Tibial artery (tissue), 4 donors: ENCODE measurements at places on chromosomes 5 and 9.

DNA sequence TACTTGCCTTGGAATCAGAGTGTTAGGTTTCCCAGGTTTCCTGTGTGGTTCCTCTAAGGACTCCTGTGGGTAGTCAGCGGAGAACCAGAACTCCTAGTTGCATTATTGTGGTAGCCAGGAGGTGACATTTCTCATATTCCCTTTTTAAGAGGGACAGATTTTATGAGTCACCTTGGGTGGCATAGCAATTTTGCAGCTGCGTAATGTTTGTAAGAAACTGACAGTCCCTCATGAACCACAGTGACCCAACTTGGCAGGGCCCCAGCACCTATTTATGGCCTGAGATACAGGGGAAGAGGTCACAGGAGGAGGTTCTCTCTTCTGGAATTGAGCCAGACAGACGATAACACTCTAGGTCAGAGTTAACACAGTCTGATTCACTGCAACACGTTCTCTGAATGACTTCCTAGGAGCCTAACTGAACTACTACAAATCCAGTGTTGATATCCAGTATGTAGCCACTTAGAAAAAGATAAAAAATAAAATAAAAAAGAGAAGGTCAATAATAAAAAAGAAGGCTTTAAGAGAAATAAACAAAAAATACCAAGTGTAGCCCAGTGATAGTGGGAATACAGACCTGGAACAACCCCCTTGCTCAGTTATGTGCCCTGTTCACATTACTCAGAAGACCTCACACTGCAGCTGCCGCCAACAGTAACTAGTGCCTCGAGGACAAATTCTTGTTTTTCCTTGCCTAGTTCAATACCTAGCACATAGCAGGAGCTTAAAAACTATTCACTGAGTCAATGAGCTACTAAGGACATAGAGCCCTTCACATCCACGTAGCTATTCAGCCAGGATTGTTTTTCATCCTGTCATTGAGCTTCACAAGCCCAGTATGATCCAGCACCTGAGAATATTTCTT, 50.7 kb upstream of the VLDLR start:
- peak; percentile 90 for DNase-seq

DNA sequence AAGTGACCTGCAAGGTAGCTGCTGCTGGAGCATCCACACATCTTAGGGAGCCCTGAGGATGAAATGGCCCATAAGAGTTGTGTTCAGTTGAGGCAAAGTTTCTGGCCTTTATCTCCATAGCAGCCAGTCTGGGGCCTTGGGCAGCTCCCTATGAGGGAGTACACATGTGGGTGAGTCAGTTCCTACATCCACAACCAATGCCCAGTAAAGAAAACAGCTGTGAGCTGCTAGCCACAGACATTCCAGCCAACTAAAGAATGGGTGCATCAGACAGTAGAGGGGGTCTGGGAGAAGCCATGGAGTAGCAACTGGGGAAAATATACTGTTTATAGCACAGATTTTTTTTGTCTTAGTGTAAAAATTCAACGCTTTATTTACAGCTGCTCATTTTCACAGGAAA, 720.7 kb downstream of the TLE1 start:
- DNase-seq: no peak

DNA sequence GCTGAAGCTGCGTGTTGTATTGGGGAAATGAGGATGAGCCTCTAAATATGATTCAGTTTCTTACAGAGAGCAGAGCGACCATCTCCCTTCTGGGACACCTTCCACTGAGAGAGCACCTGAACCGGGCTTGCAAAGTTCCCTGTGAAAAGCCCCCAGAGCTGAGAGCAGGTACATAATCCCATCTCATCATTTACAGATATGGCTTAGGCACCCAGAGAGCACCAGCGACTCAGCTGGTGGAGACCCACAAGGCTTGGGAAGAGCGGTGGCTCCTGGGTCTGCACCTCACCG, 324.3 kb upstream of the IRX4 start:
- no peak for DNase-seq

- no peak for DNase-seq
Measured at GRCh38 chr5:57341380-57341979, 141.1 kb downstream of the ACTBL2 start.

- no peak for DNase-seq
Measured at GRCh38 chr5:152864991-152865390, 459.9 kb upstream of the NMUR2 start.

- peak; percentile 28 for DNase-seq
Measured at GRCh38 chr9:116484492-116485061, 202.5 kb upstream of the TRIM32 start.

DNA sequence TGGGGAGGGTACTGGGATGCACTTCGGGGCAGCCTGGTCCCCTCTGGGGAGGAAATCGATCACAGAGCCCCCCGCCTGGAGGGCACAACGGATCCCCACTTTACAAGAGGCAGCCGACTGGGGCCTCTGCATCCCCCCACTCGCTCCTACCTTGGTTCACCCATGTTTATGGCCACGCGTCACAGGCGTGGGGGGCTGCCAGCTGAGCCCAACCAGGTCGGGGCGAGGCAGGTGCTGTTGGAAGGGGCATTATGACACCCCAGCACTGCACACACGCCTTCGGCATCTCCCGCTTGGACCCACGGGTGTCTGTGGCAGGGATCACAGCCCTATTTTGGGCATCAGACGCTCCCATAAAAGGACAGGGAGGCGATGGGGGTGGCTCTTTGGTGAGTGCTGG, 14.6 kb downstream of the SOHLH1 start:
- DNase-seq: no peak

DNA sequence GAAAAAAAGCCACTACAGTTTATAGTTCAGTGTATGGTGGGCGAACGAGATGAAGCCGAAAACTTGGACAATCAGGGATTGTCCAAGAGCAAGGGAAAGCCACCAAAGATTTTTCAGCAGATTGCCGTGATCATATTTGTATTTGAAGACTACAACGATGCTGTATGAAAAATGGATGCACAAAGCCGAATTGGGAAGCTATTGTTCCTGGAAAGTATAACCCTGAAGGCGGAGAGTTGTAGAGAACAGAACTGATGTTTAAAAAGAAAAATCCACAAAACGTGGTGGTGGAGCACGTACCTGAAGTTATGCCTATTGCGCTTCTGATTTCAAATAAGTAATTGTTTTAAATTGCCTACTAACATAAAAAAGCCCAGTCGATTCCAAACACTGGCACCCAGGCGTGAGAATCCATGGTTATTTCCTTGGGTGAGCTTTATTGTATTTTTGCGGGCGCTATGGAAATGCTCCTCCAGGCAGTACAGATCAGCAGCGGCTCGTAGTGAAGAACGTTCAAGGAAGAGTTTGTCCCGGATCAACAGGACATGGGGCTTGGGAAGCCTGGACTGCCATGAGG, 772 bp upstream of the TARS1 start:
- DNase-seq: no peak

DNA sequence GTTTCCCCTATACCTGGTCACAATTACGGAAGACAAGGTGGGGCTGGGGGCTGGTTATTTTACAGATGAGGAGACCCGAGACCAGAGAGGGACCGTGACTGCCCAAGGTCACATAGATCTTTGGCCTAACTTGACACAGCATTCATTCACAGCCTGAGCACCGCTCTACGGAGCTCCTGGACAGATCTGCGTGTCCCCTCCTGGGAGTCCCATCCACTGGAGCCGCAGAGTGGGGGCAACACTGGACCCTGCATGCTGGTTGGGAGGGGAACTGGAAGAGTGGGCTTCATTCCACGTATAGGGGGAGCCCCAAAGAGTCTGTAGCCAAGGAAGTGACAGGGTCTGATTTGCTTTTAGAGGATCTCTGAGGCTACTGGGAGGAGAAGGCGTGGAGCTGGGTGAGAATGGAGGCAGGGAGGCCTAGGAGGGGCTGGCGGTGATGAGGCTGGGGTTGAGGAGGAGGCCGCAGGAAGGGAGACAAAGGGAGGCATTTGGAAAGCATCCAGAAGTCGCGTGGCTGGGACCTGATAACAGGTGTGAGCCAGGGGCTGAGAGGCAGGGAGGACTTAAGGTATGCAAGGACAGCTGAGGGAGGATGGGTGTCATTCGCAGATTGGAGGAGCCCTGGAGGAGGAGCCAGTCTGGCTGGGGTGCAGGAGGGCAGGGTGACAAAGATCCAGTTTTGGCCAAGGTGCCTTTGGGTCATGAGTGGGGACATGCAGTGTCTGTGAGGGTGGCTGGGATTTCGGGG, 64.3 kb upstream of the IER5L start:
- DNase-seq: no peak

- DNase-seq: no peak
Measured at GRCh38 chr5:121707178-121707577, 144.5 kb upstream of the FTMT start.

DNA sequence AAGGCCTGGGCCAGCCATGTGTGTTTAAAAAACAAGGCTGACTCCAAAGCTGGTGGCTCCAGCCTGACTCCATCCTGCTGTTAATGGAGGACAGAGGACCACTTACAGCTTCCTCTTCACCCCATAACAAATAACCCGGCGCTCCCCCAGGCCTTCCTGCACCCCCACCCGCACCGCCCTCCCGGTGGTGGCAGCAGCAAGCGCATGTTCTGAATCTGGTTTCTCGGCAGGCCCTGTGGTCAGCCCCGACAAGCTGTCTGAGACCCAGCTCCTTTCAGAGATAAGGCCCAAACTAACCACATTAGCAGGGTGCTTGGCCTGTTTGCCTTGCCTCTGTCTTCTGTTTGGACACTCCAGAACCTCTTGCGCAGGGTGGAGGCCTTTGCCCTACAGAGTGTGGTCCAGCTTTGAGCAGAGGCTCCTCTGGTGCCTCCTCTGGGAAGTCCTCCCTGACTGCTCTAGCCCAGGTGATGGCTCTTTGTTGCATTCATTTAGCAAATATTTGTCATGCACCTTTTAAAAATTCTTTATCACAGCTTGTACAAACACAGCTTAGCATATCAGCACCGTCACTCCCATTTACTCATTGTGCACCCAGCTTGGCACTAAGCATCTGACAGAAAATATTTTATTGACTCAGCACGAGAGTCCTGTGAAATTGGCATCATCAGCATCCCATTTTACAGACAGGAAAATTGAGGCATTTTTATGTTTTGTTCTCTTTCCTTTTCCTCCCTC, 78.4 kb downstream of the NDFIP1 start:
- DNase-seq: no peak

GRCh38 chr9:110543631-110544051, 35.9 kb downstream of the SVEP1 start:
- no peak for DNase-seq

DNA sequence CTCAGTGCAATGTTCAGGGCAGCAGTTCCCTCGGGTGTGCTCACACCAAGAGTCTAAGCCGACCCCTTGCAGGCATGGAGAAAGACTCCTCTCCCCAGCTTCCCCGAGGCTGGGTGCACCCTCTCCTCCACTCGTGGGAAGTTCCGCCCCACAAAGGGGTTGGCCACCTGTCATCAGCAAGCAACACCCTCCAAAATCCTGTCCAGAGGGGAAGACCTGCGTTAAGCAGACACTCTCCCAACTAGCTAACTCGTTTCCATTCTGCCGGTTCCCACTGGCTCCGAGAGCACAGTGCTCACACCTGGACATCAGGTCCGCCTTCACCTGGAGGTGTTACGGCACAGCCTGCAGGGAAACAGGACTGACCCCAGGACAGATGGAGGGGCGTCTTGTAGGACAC, 117.9 kb upstream of the IRX4 start:
- no peak for DNase-seq

DNA sequence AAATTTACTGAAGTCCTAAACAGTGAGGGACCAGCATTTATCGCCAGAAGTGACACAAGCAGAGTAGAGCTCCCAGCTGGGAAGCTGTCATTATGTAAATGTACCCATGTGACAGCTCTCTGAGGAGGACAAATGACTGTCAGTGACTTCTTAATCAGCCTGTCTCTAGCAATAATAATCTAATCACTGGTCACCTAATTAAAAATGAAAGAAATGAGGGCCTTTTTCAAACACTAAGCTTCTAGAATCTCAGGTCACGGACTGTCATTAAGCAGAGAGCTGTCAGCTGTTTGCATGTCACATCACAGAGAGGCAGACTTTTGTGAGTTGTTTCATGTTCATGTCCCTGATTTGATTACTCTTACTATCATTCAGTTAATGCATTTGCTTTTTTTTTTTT, 77.9 kb upstream of the FBXL17 start:
- DNase-seq: no peak

DNA sequence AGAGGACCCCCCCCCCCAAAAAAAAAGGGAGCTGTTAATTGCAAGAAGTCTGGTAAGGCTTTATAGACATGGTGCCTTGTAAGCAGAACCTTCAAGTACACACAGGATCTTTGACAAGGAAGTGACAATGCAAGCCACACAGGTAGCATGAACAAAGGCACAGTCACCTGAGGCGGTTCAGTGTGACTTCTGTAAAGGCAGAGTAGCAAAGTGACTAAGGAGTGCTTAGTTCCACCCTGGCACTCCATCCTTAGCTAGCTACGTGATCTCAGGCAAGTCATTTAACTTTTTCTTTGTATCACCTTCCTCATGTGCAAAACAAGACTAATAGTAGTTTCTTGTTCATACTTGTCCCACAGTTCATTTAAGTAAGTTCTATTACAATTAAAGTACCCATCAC, 282.0 kb downstream of the PRELID2 start:
- no peak for DNase-seq

- no peak for DNase-seq
Measured at GRCh38 chr9:98783518-98784226, 12.7 kb downstream of the ANKS6 start.

DNA sequence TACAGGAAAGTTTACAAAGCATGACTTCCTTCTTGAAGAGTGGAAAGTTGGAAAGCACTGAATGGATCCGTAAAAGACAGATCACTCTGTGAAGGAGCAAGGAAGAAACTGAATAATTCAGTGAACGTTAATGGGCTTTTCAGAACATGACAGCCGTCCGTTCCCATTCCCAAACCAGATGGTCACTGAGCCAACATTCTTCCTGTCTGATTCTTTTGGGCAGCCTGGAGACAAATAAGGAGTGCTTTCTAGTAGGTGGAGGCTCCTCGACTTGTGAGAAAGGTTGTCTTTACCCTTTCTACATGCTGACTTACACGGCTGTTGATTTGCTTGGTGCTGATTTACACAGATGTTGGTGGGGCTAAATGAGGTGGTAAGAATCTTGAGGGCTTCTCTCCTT, 51.0 kb upstream of the PAPPA start:
- no peak for DNase-seq

DNA sequence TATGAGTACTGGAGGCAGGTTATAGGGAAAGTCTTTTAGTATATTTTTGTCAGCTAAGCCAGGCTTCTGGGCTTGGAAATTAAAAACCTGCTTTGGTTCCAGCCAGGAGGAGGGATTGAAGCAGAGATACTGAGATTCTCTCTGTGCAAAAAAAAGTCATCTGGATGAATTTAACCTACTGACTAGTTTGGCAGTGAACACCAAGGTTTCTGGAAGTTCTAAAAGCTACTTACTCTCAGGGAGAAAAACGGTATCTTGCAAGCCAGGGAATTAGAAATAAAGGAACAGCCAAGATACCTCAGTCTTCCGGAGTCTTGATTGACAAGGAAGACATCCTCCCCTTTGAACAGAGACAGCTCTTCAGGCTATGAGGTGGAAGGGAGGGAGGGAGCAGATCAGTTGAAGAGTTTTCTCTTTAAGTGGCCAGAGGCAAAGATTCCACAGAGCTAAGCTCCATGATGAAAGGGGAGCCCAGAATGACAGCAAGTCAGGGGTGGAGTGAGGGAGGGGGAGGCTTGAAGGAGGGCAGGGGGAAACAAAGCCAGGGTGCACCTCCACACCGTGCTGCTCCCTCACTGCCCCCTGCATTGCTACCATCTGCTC, 8.3 kb upstream of the ZBTB34 start:
- DNase-seq: peak; percentile 34
